ENCODE measurements at places on chromosomes 12 and 14.

GRCh38 chr14:101087614-101088394 is 184.3 kb upstream of the RTL1 start:
- DNase-seq, result no peak

DNA sequence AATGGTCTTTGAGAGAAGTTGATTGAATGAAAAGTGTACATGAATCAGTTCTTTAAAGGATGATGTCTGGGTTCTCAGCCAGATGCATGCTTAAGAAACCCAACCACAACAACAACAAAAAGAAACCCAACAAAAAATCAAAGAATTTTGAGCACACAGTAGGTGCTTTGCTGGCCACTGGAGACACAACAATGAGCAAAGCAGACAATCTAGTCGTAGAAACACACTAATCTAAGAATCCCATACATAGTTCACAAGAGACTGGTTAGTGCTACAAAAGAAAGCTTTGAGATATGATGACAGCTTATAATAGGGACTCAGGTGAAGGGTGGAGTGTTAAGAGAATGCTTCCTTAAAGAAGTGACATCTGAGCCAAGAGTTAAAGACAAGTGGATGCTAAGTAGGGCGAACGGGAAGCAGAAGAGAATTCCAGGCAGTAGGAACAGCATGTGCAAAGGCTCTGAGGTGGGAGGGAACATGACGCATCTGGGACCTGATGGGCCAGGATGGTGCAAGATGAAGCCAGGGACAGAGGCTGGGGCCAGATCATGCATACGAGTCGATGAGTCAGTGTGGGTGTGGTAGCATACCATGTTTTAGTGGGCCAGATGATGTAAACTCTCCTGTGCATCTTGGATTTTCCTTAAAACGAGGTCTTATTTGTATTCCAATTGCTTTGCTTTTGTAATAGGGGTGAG is 4.6 kb upstream of the HIP1R start:
- no peak for DNase-seq

GRCh38 chr12:116855744-116856470 is 25.3 kb downstream of the HRK start:
- no peak for DNase-seq

DNA sequence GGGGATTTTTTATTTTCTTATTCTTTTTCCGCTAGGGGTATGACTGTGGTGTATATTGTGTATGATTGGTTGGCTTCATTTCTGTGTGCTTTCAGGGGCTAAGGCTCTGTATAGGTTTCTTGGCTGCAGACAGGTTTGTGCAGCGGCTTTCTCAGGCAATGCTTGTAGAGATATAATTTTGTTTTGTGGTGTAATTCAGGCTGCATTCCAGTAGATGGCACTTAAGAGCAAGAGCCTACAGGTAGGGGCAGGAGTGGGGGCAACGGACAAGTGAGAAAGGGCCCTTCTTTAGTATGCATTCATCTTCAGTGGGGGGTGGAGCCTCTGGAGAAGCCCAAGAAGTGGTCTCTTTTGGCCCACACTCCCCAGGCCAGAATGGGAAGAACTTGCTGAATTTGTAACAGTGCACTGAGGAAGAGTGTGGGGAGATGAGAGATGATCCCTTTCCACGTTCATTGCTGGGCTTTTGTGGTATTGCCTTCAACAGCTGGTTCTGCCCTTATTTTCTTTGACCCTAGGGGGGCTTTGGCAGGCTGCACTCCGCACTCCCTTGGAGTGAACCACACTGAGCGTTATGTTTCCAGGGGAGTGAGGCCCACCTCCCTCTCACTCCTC is 78.6 kb downstream of the IFNG-AS1 start:
- DNase-seq, result peak; percentile 58

DNA sequence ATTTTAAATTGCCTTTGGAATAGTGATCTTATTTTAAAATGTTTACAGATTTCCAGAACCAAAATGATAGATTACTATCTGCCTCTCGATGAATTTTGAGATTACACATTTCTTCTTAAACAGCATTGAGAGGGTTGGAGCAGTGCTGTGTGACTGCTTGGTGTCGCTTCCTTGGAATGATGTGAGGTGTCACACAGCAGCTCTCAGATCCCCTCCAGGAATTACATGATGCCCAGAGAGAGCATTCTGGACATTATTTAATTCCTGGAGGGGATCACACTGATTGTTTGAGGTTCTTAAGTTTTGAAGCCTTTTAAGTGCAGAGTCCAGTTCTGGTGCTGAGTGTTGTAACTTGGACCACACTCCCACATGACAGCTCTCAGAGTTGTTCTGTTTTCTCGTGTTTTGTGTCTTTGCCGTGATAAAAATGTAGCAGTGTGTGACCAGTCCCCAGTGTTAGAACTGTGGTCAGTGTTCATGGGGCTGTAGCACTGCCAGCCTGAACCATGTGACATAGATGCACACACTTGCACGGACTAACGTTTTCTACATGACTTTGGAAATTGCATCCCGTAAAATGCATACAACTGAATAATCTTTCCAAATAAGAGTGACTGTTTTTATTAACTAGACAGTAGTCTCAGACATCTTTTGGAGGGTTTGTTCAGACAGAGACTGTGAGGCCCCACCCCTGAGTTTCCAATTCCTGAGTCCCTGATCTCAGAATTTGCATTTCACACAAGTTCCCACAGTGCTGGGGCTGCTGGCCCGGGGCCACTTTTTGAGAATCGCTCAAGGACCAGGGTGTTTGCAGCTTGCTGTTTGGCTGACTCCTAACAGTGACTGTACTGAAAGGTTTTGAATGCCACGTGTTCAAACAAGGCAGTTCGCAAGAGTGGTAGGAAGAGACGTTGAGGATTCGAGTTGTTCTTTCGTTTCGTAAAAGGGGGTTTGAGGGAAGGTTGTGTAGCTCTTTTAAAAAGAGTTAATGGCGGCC is 26.0 kb downstream of the XRCC3 start:
- no peak for DNase-seq

DNA sequence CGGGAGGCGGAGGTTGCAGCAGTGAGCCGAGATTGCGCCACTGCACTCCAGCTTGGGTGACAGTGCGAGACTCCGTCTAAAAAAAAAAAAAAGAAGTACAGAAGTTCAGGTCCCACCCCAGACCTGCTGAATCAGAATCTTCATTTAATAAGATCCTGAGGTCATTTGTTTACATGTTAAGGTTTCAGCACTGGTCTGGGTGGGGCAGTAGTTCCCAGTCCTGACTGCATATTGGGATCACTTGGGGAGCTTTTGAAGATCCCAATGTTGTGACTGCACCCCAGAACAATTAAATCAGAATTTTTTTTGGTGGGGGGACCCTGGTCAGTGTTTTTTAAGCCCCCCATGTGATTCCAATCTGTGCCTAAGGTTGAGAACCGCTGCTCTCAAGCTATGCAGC is 11.7 kb upstream of the COL2A1 start:
- no peak for DNase-seq

- peak; percentile 96 for DNase-seq
Observed at GRCh38 chr14:94036313-94037167, 10.4 kb downstream of the OTUB2 start.

GRCh38 chr14:53113989-53114388 is 39.1 kb downstream of the DDHD1 start:
- DNase-seq, result peak; percentile 58

DNA sequence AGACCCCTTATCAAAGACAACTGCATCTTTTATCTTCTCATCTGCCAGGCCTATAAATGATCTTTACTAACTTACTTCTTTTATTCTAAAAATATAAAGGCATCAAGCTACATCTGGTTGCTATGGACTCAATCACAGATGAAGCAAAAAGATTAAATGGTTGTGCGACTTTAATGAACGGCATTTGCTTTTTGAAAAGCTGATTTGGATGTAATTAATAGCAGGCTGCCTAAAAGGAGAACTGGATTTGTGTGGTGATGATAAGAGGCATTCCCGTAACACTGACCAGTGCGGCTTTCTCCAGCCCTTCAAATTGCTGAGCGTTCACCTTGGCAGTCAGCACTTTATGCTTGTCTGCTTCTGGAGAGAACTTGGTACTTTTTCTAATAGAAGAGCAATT is 103.8 kb downstream of the ARMH4 start:
- no peak for DNase-seq

- DNase-seq, result no peak
Observed at GRCh38 chr12:5034603-5035002, 9.1 kb upstream of the KCNA5 start.

- DNase-seq, result no peak
Observed at GRCh38 chr12:118029166-118029565, 12.7 kb downstream of the RFC5 start.

- DNase-seq, result no peak
Observed at GRCh38 chr12:81987371-81987770, 228.2 kb upstream of the PPFIA2 start.

- DNase-seq, result no peak
Observed at GRCh38 chr14:95675486-95675885, 10.7 kb upstream of the TCL1B start.

DNA sequence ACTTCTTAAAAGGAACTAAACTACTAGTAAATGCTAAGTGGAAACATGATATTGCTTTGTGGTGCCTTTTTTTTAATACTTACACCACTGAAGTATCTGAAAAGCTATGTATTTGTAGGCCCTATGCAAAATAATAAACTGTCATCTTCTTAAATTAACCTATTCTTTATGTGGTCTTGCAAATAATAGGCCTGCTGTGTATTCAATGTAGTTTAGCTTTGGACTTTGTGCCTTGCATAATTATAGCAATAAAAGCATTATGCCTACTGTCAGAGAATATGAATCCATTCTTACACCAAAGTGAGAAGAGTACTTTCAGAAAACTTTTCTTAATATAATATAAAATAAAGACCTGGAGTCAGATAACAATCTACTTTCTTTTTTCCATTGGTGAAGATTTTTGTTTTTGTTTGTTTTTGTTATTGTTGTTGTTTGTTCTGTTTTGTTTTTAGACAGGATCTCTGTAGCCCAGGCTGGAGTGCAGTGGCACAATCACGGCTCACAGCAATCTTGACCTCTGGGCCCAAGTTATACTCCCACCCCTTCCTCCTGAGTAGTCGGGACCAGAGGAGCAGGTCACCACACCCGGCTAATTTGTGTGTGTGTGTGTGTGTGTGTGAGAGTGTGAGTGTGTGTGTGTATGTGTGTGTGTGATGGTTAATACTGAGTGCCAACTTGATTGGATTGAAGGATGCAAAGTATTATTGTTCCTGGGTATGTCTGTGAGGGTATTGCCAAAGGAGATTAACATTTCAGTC is 213.8 kb downstream of the SLC6A15 start:
- no peak for DNase-seq

DNA sequence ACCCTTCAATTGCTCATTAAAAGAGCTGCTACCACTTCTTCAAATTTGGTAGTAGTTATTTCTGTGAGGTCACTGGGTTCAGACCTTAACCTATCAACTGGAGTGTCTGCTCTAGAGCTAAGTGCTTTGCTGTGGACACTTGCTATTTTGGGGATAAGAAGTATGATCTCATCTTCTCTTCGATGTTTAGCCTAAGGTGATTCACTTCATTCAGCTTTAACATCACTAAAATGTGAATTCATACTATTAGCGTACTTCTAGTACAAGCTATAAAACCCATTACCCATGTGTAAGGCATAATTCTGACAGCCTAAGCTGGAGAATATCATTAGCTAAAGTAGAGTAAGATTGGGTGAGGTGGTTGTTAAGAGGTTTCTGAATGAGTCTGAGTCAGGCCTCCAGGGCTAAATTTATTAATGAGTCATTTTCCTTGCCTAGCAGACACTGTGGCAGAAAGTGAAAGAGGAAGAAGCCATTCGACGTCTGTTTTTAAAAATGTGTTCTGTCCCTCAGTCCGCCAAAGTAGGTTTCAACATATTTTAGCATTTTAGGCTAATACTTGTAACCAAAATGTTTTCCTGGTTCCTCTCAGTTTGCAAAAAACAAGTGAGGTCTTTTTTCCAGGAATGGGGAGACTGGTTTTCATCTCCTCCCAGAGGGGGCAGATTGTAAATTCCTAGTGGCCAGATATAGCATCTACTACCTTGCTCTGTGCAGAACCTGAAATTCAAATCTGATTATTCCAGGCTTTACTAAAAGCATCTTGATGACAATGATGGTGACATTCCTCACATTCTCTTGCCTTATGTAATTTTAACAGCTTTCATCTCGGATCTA is 103.6 kb downstream of the SSPN start:
- no peak for DNase-seq

- no peak for DNase-seq
Observed at GRCh38 chr12:18967814-18968213, 161.7 kb upstream of the PLEKHA5 start.

- no peak for DNase-seq
Observed at GRCh38 chr12:75947156-75947723, 84.3 kb downstream of the PHLDA1 start.

DNA sequence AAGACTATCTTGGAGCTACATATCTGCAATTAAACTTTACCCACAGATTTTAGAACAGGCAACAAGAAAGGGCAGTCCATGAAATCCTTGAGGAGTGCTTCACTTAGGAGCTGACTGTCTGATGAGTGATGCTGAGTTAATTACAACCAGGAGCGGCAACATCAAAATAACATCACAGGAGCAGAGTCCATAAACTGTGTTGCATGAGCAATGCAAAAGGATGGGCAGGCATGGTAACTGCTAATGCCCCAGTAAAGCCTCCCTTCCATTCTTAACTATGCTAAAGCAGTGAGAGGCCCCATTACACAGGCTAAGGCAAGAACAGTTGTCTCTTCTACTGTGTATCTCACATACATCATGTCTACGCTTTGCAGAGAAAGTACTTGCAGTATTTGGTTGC is 156.6 kb downstream of the PAX9 start:
- DNase-seq, result no peak

- DNase-seq, result no peak
Observed at GRCh38 chr14:34021096-34021495, 70.2 kb upstream of the EGLN3 start.

DNA sequence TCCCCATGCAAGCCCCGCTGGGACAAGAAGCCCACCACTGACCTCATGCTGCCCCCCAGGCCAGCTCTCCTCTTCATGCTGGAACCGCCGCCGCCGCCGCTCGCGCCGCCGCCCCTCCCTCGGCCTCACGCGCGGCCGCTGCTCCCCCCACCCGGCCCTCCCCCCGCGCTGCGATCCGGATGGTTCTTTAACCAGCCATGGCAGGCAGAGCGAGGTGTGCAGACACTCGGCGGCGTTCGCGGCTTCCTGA is at the start of gene DCAF5:
Gene DCAF5, minus strand, starts transcription at position 218 of the 250 bp plus-strand sequence. Its CDS starts 141 bp downstream, at position 77.
- peak; percentile 96 for DNase-seq

DNA sequence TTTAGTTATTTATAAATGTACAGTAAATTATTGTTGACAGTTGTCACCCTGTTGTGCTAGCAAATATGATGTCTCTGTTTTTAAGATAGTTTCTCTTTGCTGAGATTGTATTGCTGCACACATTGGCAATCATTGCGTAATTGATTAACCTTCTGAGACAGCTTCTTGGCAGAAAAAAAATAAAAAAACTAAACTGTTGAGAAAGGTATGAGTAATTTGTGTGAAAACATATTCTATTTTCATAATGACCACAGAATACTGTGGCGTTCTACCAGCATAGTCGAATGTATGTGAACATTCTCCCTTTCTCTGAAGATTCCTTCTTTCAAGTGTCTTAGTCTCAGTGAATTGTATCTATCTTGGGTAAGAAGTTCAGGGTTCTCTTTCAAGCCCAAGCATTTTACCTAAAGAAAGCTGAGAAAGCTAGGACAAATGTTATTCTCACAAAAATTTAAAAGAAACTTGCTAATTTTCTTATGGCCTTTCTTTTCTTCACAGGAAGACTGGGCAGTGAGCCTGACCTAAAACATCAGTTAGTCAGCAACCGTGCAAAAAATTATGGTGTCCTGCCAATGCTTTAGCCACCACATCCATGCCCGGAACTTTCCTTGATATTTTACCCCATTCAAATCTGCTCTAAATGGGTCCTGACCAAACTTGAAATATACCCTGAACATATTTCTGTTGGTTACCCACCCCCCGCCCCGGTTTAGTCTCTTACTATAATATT is 69.0 kb upstream of the REP15 start:
- no peak for DNase-seq
